ENCODE measurements at places on chromosomes 5 and 9. TPM values are rescaled to one million over a fixed set of nuclear protein-coding genes. Genes with fewer than 3 reads are reported as not detected.

The PCDHA4 gene
- total RNA-seq: not detected

The ADGRD2 gene
- not detected for total RNA-seq

The RELL2 gene
- 8.3 TPM for total RNA-seq

DNA sequence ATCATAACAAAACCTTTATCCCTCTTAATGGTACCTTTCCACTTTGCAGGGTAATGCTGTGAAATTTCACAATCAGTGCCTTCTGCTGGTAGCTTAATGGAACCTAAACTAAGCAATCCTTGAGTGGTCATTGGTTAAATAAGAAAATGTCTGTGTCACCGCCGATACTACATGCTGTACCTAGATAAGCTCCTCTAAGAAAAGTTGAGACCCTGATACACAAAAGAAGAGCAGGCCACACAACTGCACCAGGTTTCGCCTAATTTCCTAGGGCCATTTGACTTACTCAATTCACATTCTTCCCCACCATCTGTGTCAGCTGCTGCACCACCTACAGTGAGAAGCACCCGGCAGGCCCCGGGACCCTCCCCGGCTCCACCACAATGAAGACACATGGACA, 9.0 kb upstream of the EDF1 start:
- no peaks in the 10 kb centered on the region for H3K36me3 ChIP-seq
- no peak overlapping the region for H3K4me3 ChIP-seq
- no peak overlapping the region for H3K27ac ChIP-seq
- H3K4me1 ChIP-seq: peaks cover 8% of the 10 kb centered on the region

DNA sequence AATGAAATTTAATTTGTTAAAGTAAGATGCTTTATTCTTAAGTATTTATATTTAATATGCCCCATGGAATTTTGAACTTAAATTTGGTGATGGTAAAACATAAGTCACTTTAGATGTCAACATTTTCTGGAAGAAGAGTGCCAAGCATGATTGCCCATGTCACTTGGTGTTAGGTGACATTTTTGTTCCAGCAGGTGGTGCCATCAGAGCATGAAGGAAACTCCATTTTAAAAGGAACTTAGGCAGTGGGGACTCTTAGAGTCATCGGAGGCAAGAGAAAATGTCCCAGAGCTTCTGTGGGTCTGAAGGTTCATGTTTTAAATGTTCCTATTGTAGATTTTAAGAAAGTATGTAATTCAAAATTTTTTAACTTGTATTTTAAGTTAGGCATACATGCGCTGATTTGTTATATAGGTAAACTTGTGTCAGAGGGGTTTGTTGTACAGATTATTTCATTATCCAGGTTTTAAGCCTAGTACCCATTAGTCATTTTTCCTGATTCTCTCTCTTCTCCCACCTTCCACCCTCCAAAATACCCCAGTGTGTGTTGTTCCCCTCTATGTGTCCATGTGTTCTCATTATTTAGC, 789.3 kb downstream of the SEMA5A start:
- no peak for DNase-seq
- no peaks in the 10 kb centered on the region for H3K27me3 ChIP-seq
- H3K27ac ChIP-seq: no peak overlapping the region
- H3K36me3 ChIP-seq: no peaks in the 10 kb centered on the region
- no peak overlapping the region for H3K4me3 ChIP-seq
- H3K4me1 ChIP-seq: no peaks in the 10 kb centered on the region

GRCh38 chr9:34675869-34676268, 13.4 kb upstream of the CCL27 start:
- DNase-seq: no peak
- peaks cover 4% of the 10 kb centered on the region for H3K4me1 ChIP-seq
- H3K27me3 ChIP-seq: no peaks in the 10 kb centered on the region

GRCh38 chr9:117783828-117784227, 79.6 kb downstream of the TLR4 start:
- H3K27ac ChIP-seq: no peak overlapping the region
- no peaks in the 10 kb centered on the region for H3K27me3 ChIP-seq
- H3K4me1 ChIP-seq: no peaks in the 10 kb centered on the region

DNA sequence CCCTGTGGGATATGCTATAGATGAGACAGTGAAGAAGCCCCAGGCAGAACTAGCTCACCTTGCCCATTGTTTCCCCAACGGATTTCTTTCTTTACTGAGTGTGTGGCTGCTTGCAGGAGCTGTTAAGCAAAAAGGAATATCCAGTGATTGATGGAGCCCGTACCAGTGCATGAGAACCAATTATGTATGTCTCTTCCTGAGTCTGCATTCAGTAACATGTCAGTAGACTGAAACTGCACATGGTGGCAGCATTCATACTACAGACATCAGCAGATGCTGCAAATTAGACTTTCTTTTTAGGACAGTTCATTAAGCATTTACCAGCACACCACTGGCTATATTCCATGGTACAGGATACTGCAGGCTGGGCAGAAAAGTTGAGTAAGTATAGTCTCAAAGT, 90.3 kb upstream of the PLCXD3 start:
- H3K4me3 ChIP-seq: no peak overlapping the region
- H3K27ac ChIP-seq: no peak overlapping the region
- no peaks in the 10 kb centered on the region for H3K27me3 ChIP-seq
- no peaks in the 10 kb centered on the region for H3K36me3 ChIP-seq
- no peaks in the 10 kb centered on the region for H3K4me1 ChIP-seq

GRCh38 chr5:43874772-43875171, 271.8 kb downstream of the NNT start:
- no peaks in the 10 kb centered on the region for H3K4me1 ChIP-seq
- no peaks in the 10 kb centered on the region for H3K36me3 ChIP-seq
- no peak overlapping the region for H3K27ac ChIP-seq

- H3K36me3 ChIP-seq: no peaks in the 10 kb centered on the region
- no peaks in the 10 kb centered on the region for H3K27me3 ChIP-seq
- peak; percentile 72 for DNase-seq
Observed at GRCh38 chr5:14270209-14270702, 127.1 kb downstream of the TRIO start.
